Calu3 (cell line): ENCODE measurements at places on chromosomes 6 and 20.

- no peak for DNase-seq
These were observed 84.6 kb downstream of the ID4 start for GRCh38 chr6:19921786-19922185.

GRCh38 chr20:46698788-46699187 is 9.5 kb upstream of the TP53RK start:
- DNase-seq: no peak

DNA sequence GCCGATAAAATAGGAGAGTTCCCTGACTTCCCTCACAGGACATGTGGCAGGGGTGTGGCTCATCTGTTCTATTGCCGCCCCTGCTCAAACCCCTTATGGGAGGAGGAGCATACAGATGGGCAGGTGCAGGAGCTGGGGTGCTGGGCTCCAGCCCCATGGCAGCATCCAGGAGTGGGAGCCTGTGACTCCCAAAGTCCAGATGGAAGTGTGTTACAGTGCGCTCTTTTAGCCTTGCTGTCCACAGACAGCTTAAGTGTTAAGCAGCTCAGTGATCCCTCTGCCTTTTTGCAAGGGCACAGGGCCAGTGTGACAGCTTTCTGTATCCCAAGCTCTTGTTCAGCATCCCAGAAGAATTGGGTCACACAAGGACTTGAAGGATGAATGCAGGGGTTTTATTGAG is 212.3 kb upstream of the MYLIP start:
- DNase-seq: no peak

DNA sequence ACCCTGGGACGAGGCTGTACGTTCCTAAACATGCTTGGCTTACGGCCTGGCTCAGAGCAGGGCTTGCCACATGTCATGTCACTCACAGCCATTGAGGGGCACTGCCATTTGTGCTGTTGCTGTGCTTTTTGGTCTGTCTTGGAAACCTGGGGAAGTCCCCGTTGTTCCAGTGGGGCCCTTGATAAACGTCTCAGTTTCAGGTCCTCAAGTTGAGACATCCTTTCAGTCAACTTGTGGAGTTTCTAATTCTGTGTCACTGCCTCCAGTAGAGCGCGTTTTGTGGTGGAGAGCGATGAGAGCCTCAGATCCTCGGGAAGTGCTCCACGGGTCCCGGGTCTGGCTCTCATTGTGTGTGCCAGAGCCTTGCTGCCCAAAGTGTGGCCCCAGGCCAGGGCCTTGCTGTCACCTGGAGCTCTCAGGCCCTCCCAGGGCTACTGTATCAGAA is 43.0 kb upstream of the CCR6 start:
- no peak for DNase-seq

DNA sequence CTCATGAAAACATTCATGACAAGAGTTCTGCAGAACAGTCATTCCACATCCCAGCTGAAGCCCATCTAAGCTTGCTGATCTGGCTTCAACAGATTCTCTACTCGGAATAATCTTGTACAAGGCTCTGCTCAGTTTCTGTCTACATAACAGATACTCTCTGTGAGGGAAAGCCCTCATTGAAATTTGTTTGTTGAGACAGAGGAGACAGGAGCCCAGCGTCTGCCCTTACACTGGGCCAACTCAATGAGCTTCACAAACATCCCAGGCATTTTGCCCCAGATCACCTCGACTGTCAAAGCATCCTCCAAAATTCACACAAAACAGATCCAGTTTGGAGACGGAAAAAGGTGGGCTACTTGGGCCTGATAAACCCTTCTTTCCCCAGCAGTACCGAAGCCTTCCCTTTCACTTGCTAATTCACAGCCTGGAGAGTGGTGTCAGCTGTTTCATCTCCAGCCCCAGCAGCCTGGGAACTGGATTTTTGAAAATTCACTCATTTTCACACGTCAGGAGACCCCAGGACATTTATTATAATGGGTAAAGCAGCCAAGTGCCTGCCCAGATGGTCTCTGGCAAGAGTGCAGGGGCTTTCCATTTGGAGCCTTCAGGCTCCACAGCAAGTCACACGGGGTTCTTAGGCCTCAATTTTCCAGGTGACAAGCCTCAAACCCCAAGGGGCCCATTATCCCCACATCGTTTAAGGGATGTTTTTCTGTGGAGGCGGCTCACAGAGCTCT is 7.3 kb downstream of the CCDC167 start:
- DNase-seq: no peak

DNA sequence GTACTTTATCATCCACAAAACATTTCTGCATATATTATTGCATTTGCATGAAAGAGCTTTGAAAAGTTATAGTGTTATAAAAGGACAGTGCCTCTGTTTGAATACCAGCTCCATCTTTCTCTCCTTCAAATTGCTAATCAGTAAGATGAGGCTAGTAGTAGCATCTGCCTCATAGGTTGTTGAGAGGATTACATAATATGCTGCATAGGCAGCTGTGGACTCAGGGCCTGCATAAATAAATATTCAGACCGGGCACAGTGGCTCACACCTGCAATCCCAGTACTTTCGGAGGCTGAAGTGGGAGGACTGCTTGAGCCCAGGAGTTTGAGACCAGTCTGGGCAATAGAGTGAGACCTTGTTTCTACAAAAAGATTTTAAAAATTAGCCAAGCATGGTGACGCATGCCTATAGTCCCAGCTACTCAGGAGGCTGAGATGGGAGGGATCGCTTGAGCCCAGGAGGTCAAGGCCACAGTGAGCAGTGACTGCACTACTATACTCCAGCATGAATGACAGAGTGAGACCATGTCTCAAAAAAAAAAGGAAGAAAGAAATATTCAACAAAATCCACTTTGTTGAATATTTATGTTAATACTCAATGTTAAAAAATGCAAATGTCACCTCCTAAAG is 18.3 kb upstream of the SEC63 start:
- DNase-seq: no peak

GRCh38 chr6:18445228-18445627 is 58.1 kb downstream of the RNF144B start:
- no peak for DNase-seq

DNA sequence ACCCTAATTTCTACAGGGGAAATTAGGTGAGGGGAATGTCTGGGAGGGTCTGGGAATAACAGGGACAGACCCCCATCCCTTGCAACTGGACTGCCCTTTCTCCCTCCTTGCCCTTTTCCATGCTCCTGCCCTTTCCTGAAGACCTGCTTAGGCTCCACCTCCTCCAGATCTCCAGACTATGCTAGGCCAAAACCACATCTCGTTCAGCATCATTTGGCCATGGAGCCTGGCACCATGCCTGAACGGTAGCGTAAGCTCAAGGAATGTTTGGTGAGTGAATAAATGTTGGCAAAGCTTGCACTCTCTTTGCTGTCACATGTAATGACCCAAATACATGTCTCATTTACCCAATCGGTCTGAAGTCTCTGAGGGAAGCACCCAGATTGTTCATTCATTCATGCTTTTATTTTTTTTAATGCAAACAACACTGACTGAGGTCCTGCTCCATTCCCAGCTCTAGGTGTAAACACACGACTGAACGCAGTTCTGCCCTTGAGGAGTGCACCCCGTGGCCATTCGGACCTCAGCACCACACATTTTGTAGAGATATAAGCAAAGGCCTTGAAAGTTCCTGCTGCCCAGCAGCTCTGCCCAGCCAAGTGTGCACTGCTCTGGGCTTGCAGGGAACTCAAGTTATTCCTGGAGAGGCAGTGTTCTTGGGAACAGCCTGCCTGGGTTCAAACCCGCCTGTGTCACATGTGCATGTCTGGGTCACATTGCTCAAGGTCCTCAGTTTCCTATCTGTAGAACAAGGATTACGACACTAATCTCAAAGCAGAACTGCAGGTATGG is 1.1 kb upstream of the GRM4 start:
- DNase-seq: no peak

DNA sequence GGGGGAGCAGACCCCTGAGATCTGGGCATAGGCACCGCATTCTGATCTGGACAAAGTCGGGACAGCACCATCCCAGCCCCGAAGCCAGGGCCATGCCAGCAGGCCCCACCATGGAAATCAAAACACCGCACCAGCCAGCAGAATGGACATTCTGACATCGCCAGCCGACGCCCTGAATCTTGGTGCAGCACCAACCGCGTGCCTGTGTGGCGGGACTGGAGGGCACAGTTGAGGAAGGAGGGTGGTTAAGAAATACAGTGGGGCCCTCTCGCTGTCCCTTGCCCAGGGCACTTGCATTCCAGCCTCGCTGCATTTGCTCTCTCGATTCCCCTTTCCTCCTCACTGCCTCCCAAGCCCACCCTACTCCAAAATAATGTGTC is 2.0 kb downstream of the NNAT start:
- no peak for DNase-seq

DNA sequence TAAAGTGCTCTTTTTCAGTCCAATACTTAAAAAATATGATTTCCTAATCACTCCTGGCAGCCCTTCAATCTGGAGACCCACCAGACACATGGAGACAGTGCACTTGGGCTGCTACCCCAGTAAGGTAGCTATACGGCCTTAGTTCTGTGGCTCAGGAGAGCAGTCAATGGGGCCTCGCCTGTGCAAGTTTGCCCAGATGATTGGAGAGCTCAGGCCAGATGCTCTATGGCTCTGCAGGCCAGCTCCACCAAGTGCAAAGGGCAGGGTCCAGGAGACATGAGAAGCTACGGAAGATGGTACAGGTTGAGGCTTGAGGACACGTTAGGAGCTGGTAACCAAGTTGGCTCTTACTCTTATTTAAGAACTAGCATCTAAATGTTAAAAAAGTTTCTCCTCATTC is 30.7 kb downstream of the STK38 start:
- DNase-seq: no peak

DNA sequence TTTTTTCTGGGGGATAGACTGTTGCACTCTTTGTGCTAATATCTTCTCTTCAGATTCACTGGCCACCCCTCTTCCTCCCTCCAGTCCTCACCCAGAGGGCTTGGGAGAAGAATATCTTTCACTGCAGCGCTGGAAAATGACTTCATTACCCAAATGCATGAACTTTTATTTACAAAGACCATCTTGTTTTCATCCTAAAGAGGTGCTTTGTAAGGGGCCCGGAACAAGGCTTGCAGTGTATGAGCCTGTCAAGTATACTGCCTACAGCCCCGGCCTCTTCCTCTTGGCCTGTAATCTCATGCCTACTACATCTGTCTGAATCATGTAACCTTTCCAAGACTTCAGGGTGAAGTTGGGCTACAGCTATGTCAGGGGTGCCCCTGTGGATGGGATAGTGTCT is 554 bp upstream of the LAMA4 start:
- DNase-seq: no peak

- no peak for DNase-seq
These were observed 180.9 kb downstream of the SAMD5 start for GRCh38 chr6:147689398-147689797.
